ENCODE measurements at places on chromosomes 6 and 20.

DNA sequence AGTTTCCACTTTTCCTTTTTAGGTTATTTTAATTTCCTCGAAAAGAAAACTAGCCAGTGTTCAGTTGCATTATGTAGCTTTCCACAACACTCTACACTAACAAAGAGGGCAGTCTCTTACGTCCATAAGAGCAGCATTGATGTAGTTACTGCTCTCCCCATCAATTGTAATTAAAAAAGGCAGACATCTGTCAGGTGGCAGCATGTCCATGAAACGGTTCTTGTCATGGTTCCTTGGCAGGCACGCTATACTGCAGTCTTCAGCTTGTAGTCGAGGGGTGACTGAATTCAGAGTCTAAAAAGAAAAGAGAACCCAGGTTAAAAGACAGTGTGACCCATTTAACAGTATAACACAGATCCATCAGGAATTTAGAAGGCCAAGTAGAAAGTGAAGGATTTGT is 80.1 kb upstream of the THEMIS start:
- DNase-seq = no peak

- DNase-seq = no peak
These were observed 3.0 kb downstream of the RTEL1 start for GRCh38 chr20:63661108-63661507.

DNA sequence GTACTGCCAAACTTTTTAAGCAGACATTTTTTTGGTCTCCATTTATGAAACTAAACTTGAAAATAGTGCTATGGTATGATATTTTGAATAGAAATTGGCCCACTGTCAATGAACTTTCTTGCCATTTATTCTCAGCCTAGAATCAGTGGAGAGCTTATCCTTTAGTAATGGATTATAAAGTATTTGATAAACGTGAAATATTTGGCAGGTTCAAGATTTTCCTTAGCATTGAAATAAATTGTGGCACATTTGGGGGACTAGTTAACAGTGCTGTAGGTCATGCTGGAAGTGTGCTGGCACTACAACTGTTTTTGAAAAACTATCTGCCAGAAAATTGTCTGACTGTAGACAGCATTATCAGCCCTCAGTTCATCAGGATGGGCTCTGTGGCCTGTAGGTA is 2.1 kb downstream of the PRSS35 start:
- no peak for DNase-seq

- no peak for DNase-seq
These were observed 25.9 kb downstream of the PKHD1 start for GRCh38 chr6:52061481-52061880.

GRCh38 chr20:40431611-40432010 is 257.4 kb downstream of the MAFB start:
- no peak for DNase-seq

DNA sequence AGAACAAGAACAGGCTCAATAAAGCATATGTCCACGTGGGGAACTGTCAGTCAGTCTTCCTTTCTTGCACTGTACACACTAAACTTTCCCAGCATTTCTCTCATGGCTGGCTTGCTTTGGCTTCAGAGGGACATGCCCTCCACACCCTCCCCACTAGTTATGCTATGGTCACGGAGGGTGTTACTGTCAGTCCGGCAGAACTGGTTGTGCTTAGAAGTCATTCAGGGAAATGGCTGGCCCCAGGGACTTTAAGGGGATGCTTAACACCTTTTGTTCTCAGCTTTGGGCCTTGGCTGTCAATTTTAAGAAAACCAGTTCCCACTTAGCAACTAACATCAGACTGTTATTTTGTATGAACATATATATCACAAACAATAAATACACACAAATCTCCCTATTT is 55.1 kb downstream of the ELOVL5 start:
- DNase-seq = no peak

DNA sequence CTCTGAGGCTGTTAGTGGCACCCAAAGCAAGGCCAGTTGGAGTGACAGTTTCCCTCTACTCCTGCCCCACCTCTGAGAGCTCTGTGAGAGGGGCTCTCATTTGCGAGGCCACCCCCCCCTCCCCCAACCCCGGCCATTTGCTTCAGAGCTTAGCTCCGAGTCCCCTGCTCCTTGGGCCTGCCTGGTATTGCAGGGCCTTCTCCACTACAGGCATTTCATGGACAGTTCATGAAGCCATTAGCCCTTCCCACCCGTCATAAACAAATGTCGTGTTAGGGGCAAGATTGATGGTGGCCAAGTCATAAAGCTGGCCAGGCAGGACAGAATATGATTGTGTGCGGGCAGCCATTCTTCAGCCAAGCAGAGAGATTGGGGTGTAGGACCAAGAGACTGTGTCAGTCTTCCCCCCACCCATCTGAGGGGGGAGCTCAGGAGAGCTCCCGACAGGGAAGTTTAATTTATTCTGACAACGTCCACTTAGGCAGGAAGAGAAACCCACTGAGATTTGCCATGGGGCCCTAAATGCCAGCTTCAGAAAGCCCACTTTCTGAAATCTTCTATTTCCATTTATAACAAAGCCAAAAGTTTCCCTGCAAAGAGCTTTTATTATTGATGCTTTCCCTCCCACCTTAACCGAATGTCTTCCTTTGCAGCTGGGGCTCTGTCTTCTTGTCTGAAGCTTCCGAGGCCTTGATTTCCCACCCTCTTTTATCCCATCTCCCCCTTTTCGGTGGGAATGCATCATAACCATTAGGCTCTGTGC is 7.2 kb downstream of the FOXC1 start:
- no peak for DNase-seq

GRCh38 chr6:11975353-11975977 is 36.6 kb upstream of the HIVEP1 start:
- peak; percentile 33 for DNase-seq

- no peak for DNase-seq
These were observed 8.5 kb upstream of the UBD start for GRCh38 chr6:29567991-29568390.

DNA sequence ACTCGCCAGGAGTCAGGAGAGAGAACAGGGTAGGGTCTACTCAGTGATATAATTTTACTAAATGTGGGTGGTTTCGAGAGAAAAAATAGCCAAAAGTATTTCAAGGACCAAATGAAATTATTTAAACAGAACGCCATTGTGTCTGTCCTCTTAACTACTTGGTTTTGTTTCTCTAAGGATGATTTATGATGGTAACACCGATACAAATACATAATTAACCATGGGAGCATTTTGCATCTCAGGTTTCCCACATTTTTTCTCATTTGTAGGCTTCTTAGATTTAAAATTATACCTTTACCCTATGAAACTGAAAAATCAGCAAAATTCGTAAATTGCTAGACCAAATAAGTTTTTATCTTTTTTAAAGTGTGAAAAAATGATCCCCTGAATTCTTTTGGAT is 188.2 kb downstream of the ZFP64 start:
- DNase-seq = no peak

DNA sequence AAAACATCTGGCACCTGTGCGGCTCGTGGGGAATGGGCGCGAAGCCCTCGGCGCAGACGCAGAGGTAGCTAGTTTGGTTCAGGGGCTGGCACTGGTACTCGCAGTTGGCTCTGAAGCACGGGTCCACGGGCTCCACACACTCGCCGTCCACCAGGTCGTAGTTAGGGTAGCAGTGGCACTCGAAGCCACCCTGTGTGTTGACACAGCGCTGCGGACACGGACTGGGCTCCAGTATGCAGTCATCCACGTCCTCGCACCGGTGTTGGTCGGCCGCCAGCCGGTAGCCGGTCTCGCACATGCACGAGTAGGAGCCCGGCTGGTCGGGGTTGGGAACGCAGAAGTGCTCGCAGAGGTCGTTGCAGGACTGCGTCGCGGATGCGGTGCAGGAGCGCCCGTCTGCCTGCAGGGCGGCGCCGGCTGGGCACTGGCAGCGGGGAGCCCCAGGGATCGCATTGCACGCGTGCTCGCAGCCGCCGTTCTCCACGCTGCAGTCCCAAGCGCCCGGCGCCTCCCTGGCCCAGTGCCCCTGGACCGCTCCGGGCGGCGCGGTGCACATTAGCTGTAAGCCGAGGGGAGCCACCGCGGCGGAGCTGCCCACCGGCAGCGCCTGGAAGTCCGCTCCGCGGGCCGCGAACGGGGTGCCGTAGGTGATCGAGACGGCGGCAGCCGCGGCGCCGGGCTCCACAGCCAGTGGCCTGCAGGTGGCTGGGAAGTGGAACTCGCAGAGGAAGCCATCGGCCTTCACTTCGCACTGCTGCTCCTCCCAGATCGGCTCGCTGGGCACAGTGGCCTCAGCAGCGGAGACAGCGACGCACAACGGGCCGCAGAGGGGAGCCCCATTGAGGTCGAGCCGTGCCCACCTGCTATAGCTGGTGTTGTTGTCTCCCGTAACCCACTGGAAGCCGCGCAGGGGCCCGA is 930 bp downstream of the THBD start:
- DNase-seq = no peak

DNA sequence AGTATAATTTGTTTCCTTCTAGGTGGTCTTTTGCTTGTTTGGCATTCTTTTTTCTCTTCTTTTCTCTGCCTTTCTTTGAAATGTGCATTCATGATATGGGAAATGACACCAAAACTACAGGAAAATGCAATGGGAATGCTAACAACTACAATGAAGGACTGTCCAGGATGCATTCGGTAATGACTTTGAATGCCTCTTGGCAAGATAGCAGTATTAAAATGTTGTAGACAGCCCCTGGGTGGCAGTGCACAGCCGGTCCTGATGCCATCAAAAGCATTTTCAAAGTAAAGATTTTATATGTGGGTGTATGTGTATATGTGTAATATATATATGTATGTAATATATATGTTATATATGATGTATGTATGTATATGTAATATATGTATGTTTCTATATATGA is 218.8 kb upstream of the MMS22L start:
- DNase-seq = no peak

- no peak for DNase-seq
These were observed 267.7 kb downstream of the RNF144B start for GRCh38 chr6:18654821-18655220.

DNA sequence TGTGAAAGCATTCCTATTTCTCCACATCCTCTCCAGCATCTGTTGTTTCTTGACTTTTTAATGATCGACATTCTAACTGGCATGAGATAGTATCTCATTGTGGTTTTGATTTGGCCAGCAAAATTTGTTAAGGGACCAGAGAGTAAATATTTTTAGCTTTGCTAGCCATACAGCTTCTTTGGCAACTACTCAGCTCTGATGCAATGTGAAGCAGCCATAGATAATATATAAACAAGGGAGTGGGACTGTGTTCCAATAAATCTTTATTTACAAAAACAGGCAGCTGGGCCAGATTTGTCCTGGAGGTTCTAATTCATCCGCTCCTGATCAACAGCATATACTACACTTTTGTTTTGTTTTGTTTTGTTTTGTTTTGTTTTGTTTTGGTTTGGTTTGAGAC is 202.9 kb downstream of the ZNF217 start:
- DNase-seq = no peak

DNA sequence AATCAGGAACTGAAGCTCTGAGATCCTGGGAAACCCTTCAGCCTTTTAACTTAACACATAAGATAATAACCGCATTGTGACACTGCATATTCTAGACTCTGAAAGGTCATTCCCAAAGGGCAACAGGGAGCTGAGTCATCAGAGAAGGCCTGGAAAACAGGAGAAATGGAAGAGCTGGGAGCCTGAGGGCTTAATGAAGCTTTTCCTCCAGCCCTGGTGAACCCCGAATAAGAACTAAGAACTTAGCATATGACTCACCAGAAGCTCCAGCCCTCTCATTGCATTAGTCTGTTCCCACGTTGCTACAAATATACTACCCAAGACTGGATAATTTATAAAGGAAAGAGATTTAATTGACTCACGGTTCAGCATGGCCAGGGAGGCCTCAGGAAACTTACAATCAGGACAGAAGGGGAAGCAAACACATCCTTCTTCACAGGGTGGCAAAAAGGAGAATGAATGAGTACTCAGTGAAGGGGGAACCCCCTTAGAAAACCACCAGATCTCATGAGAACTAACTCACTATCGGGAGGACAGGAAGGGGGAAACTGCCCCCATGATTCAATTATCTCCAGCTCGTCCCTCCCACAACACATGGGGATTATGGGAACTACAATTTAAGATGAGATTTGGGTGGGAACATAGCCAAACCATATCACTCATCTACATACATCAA is 648.5 kb downstream of the TFAP2A start:
- DNase-seq = no peak

- DNase-seq = peak; percentile 6
These were observed 543.1 kb downstream of the PRKN start for GRCh38 chr6:162184465-162184864.

GRCh38 chr20:50029697-50030461 is 47.1 kb downstream of the SNAI1 start:
- DNase-seq = no peak

GRCh38 chr6:168345896-168346754 is 26.5 kb upstream of the DACT2 start:
- DNase-seq = no peak

GRCh38 chr6:111530667-111531066 is 47.6 kb upstream of the REV3L start:
- DNase-seq = no peak

DNA sequence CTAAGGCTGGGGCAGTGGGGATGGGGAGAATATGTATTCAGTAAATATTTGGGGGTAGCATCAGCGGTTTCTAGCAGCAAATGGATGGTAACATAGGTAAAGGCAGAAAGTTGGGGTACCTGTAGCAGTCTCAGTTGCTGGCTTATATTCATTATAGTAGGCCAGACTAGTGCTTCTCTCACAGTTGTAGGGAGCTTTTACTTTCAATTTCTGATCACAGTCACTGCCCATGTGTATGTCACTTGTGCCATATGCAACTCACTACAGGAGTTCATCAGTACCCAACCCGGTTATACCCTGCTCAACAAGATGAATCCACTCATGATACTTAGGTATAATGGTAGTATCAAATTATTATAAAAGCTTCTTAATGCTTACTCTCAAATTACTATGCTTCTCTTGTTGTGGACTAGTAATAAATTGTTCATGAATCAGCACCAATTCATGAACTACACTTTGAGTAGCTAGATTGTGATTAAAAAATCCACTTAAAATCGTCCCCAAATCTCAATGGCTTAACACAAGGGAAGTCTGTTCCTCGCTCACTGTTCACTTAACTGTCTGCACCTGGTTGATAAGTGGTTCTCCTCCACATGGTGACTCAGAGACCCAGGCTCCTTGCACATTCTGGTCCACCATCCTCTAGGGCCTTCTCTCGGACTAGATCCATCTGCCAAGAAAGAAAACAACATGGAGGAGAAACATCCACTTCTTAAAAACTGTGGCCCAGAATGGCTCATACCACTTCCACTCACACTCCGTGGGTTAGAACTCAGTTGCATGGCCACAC is 31.3 kb upstream of the MYLIP start:
- no peak for DNase-seq

DNA sequence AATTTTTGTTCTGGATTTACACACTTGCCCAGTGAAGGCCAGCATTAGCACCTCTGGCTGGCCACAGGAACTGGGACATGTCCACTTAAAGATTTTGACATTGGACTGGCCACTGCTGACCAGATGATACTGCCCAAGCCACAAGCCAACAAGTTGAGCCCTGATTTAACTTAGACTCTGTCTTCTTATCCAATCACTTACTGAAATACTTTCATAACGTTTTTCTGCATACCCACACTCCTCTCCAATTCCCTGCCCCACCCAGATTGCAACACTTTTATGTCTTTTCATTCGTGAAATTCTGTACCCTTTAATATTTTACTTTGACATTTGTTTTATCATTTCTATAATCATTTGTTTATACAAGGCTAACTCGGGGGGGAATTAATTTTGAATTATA is 170.3 kb upstream of the TAB2 start:
- DNase-seq = no peak

GRCh38 chr6:23534351-23534750 is 591.7 kb upstream of the NRSN1 start:
- DNase-seq = no peak
